Activated naive CD8-positive, alpha-beta T cell treated with anti-CD3 and anti-CD28 coated beads, Interleukin-2, amount 50 U/mL, for 24 hours (primary cell): ENCODE measurements at places on chromosomes 3 and 15.

DNA sequence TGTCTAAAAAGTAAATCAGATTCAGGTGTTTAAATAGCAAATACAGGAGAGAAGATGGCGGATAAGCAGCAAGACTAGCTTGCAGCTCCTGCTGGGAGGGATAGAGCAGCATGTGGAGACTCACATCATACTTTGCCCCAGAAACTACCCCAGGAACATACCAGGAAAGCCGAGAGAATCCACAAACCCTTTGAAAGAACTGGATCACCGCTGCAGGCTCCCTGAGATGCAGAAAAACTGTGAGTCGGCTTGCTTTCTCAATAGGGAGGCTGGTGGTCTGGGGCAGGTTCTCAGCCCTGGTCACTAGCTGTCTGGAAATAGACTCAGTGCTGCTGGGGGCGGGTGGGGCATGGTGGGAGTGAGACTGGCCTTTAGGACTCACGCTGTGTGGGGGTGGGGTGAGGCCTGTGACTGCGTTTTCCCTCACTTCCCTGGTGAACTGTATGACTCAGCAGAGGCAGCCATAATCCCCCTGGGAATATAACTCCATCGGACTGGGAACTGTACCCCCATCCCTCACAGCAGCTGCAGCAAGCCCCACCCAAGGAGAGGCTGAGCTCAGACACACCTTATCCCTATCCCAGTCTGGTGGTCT, 142.8 kb downstream of the CNTN6 start:
- no peak overlapping the region for H3K27ac ChIP-seq
- H3K4me3 ChIP-seq, result no peak overlapping the region
- DNase-seq, result no peak
- no peaks in the 10 kb centered on the region for H3K27me3 ChIP-seq

- peaks cover 4% of the 10 kb centered on the region for H3K4me1 ChIP-seq
- no peak overlapping the region for H3K27ac ChIP-seq
- H3K36me3 ChIP-seq, result no peaks in the 10 kb centered on the region
- DNase-seq, result no peak
These were observed 83.3 kb upstream of the TSC22D2 start for GRCh38 chr3:150324788-150325187.

DNA sequence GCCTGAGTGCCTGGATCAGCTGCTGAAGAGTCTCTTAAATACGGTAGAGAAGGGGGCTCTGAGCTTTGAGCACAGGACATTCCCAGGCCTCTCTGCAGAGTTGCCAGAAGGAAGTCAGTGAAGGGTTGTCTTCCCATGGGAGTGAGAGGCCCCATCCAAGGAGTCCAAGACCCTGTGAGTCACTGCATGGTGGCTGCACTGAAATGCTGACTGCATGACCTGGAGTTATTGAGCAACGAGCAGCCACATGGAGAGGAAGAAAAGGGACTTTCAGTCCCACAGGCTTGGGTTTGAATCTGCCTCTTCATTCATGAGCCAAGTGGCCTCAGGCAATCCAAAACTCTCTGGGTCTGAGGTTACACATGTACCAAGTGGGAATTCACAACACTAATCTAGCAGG, 69.6 kb upstream of the RASGRF1 start:
- H3K27me3 ChIP-seq, result peaks cover 2% of the 10 kb centered on the region
- H3K4me1 ChIP-seq, result no peaks in the 10 kb centered on the region
- no peak overlapping the region for H3K4me3 ChIP-seq
- no peaks in the 10 kb centered on the region for H3K36me3 ChIP-seq
- H3K27ac ChIP-seq, result no peak overlapping the region

DNA sequence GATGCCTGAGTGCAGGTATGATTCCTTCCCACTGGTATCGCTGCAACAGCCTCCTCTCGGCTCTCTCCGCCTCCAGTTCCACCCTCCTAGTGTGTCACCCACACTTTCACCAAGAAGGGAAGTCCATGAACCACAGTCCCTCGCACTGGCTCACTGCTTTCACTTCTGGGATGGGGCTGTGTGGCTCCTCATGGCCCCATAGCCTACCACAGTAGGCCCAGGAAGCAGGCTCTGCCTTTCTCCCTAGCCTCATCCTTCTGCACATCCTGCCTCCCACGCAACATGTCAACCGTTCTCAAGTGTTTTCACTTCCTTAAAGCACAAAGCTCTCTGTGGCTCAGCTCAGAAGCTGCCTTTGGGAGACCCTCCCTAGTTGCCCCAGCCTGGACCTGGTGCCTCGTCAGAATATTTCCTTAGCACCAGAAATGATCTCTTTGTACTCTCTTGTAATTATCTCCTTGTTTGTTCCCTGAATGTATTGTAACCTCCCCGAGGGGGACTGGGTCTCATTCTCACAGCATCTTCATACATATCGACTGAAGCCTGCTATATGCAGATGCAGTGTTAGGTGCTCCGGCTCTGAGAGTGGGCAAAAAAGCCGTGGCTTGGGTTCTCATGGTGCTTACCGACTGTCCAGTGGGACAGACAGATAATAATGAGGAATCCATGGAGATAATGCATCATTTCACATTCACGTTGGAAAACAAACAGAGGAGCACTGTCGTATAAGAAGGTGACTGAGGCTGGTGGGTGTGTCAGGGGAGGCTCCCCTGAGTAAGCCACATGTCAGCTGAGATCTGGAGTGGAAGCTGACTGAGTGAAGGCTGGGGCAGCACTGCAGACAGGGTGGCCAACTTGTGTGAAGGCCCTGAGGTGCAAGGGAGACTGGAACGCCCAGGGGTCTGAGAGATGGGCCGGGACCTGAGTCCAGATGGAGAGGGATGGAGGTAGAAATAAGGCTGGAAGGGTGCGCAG, 107.1 kb downstream of the DGKG start:
- no peak overlapping the region for H3K4me3 ChIP-seq
- DNase-seq, result peak; percentile 32
- H3K27ac ChIP-seq, result peak overlapping the region; percentile 41
- peaks cover 36% of the 10 kb centered on the region for H3K4me1 ChIP-seq

DNA sequence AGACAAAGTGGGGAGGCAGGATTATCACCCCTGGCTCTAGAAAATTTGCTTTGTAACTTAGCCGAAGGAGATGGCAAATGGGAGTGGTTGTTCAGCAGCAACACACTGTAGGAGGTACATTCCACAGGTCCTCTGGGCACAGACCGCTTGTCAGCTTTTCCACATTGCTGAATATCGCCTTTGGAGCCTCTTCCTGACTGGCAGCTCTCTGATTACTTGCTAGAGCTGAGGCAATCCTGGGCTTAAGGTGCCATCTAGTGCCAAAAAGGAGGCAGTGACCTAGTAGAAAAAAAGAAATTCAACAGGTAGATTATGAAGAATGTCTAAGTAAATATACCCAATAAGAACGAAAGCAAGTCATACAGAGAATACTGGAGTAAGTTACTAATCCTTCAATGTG, 13.1 kb upstream of the SCN5A start:
- no peaks in the 10 kb centered on the region for H3K4me1 ChIP-seq
- H3K4me3 ChIP-seq, result no peak overlapping the region
- no peaks in the 10 kb centered on the region for H3K36me3 ChIP-seq
- H3K27ac ChIP-seq, result no peak overlapping the region

- no peaks in the 10 kb centered on the region for H3K27me3 ChIP-seq
- H3K4me3 ChIP-seq, result no peak overlapping the region
- DNase-seq, result no peak
- no peaks in the 10 kb centered on the region for H3K4me1 ChIP-seq
- no peak overlapping the region for H3K27ac ChIP-seq
- H3K36me3 ChIP-seq, result no peaks in the 10 kb centered on the region
These were observed 79.8 kb downstream of the PLCH1 start for GRCh38 chr3:155664925-155665695.

- H3K27me3 ChIP-seq, result no peaks in the 10 kb centered on the region
- no peaks in the 10 kb centered on the region for H3K36me3 ChIP-seq
- DNase-seq, result no peak
These were observed 6.6 kb downstream of the PRKCD start for GRCh38 chr3:53167418-53168174.

DNA sequence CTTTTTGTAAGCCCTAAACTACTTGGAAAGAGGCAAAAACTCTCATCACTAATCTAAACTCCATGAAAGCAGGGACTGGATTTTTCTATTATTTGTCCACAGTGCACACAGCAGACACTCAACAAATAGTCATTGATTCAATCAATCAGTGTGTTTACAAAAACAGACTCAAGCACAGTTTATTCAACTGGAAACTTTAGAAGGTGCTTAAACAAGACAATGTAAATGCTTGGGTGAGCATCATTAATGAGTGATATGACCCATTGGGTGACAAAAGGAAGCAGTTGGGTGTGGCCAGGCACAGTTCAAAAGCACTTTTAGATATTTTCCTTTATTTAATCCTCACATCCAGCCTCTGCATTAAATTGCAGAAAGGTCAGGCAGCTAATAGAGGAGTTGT, 32.0 kb upstream of the PPP4R2 start:
- peaks cover 32% of the 10 kb centered on the region for H3K4me1 ChIP-seq
- no peaks in the 10 kb centered on the region for H3K27me3 ChIP-seq
- H3K27ac ChIP-seq, result no peak overlapping the region
- no peak for DNase-seq
- no peak overlapping the region for H3K4me3 ChIP-seq

DNA sequence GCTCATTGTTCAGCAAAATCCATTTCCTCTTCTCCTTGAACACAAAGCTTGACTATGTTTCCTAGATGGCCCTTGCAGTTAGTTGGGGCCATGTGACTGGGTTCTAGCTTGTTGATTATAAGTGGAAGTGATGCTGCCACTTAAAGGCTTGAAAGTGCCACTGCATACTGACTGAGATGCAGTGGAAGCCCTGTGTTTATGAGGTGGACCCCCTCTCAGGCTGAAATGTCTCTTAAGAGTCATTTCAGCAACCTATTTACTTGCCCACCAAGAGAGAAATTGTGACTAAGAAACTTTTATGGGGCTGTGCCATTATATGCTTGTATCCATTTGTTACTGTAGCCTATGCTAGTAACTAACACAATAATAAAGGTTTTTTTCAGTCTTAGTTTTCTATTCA, 8.4 kb upstream of the ANP32A start:
- no peak overlapping the region for H3K4me3 ChIP-seq
- no peak overlapping the region for H3K27ac ChIP-seq
- no peaks in the 10 kb centered on the region for H3K36me3 ChIP-seq
- H3K4me1 ChIP-seq, result peaks cover 26% of the 10 kb centered on the region

DNA sequence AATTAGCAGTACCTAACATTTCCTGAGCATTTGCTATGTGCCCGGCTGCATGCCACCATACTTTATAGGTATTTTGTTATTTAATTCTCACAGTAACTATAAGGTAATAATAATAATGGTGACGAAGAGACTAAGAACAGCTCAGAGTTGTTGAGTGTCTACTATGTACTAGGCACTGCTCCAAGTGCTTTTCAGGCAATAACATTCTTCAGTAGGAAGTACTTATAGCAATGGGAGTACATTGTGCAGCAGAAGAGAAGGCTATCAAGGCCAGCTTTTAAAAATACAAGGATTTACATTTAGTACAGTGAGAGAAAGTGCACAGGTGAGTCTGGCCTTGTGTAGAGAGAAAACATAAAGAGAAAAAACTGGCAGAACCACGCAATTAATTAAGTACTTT, 647.4 kb downstream of the FHIT start:
- no peak for DNase-seq
- H3K4me1 ChIP-seq, result peaks cover 3% of the 10 kb centered on the region
- no peaks in the 10 kb centered on the region for H3K27me3 ChIP-seq
- no peaks in the 10 kb centered on the region for H3K36me3 ChIP-seq
- H3K27ac ChIP-seq, result no peak overlapping the region
- H3K4me3 ChIP-seq, result no peak overlapping the region

DNA sequence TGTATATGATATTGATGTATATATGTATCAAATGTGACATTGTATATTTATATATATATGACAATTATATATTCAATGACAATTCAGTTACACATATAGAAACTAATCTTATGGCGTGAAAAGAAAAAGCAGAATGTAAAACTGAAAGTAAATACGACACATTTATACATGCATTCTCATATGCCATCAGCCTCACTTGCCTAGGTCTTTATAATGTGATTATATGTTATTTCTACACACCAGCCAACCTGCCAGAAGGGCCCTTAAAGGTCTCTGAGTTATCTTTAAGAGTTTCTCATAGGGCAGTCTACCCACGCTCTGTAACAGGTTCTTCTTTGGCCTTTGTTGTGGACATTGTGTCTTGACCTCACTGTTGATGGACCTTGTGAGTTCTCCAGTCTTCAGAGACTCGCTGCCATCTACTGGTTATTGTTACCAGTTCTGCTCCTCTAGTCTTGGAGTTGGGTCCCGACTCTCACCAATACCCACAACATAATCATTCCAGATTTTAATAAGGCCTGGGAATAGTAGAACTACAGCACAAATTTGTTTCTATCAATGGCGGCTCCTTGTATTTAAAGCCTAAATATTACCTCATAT, 371.5 kb upstream of the GOLIM4 start:
- H3K27me3 ChIP-seq, result no peaks in the 10 kb centered on the region
- DNase-seq, result no peak
- no peak overlapping the region for H3K27ac ChIP-seq
- no peaks in the 10 kb centered on the region for H3K4me1 ChIP-seq

- H3K4me1 ChIP-seq, result no peaks in the 10 kb centered on the region
- H3K36me3 ChIP-seq, result no peaks in the 10 kb centered on the region
- H3K4me3 ChIP-seq, result no peak overlapping the region
- peaks cover 4% of the 10 kb centered on the region for H3K27me3 ChIP-seq
- no peak overlapping the region for H3K27ac ChIP-seq
These were observed 18.4 kb downstream of the SMAD6 start for GRCh38 chr15:66720206-66721010.

- DNase-seq, result no peak
- no peak overlapping the region for H3K27ac ChIP-seq
- no peaks in the 10 kb centered on the region for H3K27me3 ChIP-seq
- H3K4me3 ChIP-seq, result no peak overlapping the region
- H3K4me1 ChIP-seq, result no peaks in the 10 kb centered on the region
These were observed 499.0 kb upstream of the ATP11B start for GRCh38 chr3:182294256-182294655.

DNA sequence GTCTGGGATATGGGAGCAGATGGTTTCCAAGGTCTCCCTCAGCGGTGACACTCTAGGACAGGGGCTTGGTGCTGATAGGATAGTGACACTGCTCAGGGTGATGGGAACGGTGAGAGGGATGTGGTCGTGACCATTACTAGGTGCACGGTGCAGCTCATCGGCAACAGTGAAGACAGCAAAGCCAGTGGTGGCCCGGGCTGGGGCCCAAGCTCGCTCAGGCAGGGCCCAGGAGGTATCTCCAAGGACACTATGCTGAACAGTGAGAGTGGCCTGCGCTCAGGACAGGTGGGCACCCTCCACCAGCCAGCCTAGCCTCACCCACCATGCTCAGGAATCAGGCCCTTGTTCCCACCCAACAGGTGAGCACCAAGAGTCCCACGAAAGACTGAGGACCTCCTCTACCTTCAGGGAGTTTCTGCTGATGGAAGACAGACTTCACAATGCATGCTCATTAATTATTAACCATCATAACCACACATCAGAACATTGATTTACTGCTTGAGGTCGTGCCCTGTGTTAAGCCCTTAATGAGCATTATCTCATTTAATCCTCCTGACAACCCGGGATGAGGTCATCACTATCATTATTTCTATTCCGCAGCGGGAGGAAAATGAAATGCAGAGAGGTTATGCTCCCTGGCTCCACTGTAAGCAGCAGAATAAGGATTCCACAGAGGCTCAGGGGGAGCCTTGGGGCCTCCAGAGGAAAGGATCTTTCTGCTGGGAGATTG, 269.4 kb downstream of the UACA start:
- no peak for DNase-seq
- H3K27me3 ChIP-seq, result peaks cover 37% of the 10 kb centered on the region
- H3K4me3 ChIP-seq, result no peak overlapping the region
